Glomerular endothelial cell (primary cell): ENCODE measurements at places on chromosomes 7 and 10.
A peak's percentile ranks its signal among the peaks of the same experiment; 100 is the strongest.

DNA sequence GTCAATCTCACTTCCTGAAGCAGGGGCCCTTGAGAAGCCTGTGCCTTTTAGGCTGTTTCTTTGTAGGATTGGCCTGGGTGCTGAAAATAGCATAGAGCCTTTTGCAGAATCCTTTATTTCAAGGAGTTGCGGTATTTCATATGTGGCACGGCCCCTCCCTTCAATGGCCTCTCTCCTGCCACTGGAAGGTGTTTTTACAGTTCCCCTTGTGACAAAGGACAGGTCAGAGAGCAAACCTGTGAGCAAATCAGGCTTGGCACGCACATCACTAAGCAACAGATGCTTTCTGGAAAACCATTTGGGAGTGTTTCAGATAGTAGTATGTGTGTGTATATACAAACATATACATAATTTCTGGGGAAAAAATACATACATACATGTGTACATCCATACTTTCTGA is 388.6 kb upstream of the C7orf33 start:
- no peak for DNase-seq

GRCh38 chr7:114856625-114857024 is 65.3 kb upstream of the MDFIC start:
- no peak for DNase-seq

GRCh38 chr7:88465600-88465999 is 158.9 kb upstream of the STEAP4 start:
- no peak for DNase-seq

GRCh38 chr10:24374134-24374915 is 165.4 kb downstream of the KIAA1217 start:
- DNase-seq: no peak

- no peak for DNase-seq
Measured at GRCh38 chr10:127798111-127798510, 61.1 kb downstream of the FOXI2 start.

DNA sequence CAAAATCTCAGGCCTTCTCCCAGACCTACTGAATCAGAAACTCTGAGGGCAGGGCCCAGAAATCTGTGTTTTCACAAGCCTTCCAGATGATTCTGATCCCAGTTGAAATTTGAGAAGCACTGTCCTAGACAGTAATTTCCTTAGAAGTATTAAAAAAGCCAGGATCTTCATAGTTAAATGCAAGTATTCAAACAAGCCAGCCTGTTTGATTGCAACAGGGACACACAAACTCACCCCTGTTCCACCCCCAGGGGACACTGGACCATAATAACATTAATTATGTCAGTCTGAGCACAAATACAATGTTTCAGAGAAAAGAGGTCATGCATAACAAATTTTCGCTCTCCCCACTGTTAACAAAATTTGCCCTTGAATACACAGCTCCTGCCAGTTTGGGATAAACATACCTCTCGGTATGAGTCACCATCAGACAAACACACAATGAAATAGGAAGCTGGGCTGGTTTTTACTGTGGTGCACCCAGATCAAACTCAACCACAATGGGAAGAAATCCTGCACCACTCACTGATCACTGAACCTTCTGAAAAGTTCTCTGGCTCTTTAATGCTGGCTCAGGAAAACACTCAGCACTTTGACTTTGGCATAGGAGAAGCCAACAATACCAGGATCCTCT is 34.3 kb downstream of the ABLIM1 start:
- peak; percentile 51 for DNase-seq

DNA sequence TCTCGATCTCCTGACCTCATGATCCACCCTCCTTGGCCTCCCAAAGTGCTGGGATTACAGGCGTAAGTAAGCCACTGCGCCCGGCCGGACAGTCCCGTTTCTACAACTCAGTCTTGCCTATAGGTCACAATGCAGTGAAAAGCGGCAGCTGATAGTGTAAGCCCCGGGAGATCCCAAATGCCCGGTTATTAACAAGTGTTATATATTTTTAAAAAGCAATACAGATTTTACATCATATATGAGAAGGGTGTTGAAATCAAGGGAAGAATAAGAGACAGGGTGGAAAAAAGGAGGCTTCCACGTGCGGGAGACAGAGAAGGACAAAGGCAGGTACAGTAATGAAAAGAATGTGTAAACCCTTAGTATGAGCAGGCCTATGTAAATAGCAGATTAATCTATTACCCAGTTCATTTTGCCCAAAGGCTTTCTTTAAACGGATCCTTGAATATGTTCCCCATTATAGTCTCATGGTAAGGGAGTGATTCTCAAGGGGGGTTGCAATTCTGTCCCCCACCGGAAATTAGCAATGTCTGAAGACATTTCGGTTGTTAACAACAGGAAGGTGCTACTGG is 170.8 kb downstream of the PDE1C start:
- no peak for DNase-seq

- DNase-seq: no peak
Measured at GRCh38 chr7:127900141-127900540, 131.1 kb downstream of the LRRC4 start.

DNA sequence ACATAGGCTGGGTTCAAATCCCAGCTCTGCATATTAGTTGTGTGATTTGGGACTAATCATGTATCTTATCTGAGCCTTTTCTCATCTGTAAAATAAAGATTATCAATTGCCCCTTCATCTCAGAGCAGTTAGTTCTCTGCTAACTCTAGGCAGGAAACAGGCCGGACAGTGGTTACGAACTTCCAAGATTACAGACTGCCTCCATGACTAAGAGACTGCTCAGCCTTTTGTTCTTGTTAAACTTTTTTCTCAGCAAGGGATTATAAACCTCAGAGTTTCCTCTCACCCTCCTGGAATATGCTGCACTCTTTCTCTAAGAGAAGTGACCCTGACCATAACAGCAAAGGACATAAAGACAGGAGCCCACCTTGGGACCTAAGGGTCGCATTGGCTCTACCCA is 52.5 kb upstream of the NFKB2 start:
- DNase-seq: peak; percentile 42

DNA sequence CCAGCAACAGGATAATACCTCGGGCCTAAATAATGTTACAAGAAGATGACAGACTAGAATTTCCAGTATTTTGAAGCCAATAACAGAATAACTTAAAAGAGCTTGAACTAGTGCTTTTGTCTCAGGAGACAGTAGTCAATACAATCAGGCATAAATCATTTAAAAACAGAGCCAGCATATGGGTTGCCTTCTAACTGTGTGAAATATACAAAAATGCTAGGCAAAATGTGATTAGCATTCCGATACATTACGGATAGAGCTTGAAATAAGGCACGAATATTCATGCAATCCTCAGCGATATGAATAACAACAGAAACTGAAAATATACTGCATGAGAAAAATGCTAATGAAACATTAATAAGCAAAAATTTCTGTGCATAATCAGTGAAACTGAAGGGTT is 18.3 kb upstream of the PRKAR2B start:
- no peak for DNase-seq

DNA sequence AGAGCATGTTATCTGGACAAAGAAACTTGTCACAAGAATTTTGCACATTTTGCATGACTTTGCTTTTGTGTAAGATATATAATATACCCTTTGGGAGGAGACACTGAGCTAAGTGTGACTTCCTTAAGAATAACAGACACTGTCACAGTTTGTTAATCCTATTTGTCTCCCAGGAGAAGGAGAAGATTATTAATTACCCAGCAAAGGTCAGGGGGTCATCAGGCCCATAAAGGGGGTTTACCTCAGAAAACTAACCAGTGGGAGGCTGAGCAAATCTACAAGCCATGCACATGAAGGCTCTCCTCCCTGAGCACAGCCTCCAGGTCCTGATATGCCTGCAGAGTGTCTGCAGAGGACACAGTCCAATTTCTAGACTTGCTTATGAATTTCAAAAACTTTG is 10.1 kb upstream of the MET start:
- DNase-seq: no peak

GRCh38 chr7:54397836-54398612 is 144.2 kb upstream of the VSTM2A start:
- DNase-seq: no peak

DNA sequence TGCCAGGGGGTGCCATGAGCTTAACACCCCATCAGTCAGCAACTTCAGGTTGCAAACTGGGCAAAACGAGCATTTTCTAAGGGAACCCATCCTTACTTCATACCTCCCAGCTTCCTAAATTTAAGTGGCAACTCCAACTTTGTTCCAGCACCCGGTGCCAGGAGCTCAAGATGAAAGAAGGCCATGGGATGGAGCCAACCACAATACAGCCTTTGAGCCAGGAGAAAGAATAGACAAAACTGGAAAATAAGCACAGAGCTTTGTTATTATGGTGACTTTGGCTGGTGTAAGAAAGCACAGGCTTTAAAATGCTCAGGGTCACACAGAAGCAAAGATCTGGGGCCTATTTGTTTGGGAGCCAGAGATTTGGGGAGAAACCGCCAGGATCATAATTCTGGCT is 388.7 kb upstream of the MGMT start:
- DNase-seq: no peak

GRCh38 chr10:132094581-132095234 is 29.0 kb downstream of the JAKMIP3 start:
- no peak for DNase-seq

GRCh38 chr10:31581741-31582323 is 262.8 kb downstream of the ZEB1 start:
- DNase-seq: no peak

DNA sequence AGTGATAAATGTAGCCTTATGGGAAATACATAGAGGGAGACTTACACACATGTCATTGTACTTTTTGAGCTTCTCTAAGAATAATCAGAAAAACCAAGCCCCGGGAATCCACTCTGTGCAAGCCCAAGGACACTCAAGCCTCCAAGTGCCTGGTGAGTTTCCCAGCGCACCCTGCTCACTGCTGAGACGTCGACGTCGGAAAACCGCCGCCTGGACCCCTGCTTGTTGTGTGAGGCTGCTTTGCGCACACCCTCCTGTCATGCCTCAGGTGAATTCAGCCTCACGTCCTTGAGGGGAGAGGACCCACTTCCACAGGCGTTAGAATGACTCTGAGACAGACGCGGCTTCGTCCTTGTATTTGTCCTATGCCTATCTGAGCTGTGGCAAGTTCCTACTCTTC is 368.4 kb upstream of the AKR1E2 start:
- no peak for DNase-seq

DNA sequence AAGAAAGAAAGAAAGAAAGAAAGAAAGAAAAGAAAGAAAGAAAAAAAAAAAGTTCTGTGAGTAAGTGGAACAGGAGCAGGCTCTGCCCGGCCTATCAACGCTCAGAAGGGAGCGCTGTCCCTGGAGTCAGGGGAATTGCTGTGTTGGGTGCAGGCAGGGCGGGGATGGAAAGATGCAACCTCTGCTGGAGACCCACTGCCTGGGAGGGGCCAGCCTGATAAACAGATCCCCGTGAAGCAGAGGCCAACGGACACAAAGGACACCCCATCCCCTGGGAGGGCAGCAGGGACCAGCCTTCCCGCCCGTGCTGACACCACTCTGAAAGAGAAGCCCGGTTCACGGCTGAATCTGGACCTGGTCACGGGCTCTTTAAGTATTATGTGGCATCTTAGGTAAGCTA is 54.5 kb downstream of the TCERG1L start:
- DNase-seq: no peak

GRCh38 chr10:2280713-2281300 is 543.5 kb upstream of the ADARB2 start:
- no peak for DNase-seq

DNA sequence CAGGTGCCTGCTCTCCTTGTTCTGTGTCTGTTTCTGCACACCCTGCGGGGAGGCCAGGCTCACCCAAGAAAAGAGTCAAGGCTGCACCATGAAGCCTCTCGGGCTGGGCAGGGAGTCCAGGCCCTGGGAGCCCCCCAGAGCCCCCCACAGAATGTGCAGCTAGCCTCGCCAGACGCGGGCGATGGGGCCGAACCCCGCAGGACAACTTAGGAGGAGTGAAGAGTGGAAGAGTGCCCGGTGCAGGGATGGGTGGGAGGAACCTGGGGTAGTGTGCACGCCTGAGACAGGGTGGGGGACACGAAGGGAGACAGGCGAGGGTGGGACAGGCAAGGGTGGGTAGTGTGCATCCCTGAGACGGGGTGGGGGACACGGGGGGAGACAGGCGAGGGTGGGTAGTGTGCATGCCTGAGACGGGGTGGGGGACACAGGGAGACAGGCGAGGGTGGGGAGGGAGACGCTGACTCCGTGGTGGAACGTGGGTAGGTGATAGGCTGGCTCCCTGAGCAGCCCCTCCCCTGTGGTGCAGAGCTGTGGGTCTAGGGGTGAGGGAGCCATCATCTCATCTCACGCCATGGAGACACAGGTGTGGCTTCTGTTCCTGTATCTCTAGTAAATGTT is 615.4 kb downstream of the DNAJB6 start:
- no peak for DNase-seq

DNA sequence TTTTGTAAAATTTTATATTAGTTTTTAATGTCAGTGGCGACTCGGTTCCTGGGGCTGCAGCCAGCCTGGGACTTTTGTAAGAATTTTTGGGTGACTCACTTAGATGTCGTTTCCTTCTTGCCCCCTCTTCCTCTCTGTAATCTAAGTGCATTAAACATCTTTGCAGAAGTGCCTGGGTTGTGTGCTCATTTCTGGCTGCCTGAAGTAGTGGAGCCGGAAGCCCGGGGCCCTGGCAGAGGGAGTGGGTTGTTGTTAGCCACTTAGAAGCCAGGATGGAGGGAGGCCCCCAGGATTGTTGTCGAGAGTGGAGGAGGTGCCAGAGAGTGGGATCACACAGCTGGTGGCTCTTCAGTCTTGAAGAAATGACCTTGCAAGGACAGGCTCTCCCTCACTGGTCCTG is 11.0 kb upstream of the TRIM8 start:
- peak; percentile 81 for DNase-seq

- no peak for DNase-seq
Measured at GRCh38 chr10:72702868-72703581, 11.1 kb downstream of the MCU start.

DNA sequence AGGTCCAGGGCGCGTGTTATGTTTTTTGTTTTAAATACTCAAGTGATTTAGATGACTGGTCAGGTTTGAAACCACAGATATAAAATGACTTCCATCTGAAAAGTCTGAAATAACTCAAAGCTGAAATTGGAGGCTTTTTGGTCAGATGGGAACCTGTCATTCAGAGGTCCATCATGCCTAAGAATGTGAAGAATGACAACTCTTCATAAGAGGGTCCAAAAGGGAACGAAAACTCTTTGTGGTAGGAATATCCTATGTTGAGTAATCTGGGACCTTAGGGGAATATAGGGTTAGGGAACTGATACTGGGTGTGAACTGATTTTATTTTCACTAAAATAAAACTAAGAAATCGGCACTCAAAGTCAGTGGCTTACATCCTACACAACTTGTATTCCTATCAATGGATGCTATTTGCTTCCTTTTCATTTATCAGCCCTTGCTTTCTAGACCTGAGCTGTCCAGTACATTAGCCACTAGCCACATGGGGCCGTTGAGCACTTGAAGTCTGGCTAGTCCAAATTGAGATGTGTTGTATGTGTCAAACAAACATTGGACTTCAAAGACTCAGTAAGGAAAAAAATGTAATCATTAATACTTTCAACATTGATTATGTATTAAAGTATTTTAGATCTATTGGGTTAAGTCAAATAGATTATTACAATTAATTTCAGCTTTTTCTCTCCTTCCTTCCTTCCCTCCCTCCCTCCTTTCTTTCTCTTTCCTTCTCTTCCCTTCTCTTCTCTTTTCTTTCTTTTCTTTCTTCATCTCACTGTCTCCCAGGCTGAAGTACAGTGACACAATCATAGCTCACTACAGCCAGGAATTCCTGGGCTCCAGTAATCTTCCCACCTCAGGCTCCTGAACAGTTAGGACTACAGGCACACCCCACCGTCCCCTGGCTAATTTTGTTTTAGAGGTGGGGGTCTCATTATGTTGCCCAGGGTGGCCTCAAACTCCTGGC is 56.5 kb upstream of the KDM7A start:
- DNase-seq: no peak

- DNase-seq: no peak
Measured at GRCh38 chr7:101453617-101454016, 90.9 kb downstream of the COL26A1 start.

GRCh38 chr7:1087465-1087814 is 473 bp upstream of the GPER1 start:
- DNase-seq: no peak
